ENCODE measurements at places on chromosomes 1 and 21.

- DNase-seq, result no peak
Observed at GRCh38 chr1:14810595-14811361, 212.3 kb downstream of the KAZN start.

DNA sequence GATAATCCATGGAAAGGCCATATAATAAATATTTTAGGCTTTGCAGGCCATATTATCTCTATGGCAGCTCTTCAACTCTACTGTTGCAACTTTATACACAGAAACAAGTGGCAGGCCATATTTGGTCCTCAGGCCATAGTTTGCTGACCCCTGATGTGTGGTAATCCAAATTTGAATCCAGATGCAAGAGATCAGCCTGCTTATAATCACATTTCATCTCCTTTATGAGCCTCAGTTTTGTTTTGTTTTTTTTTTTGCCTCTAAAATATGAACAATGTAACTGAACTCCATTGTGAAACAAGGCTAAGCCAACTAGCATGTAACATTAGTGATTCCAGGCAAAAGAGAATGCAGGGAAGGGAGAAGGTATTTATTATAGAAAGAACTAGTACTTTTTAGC is 81.6 kb downstream of the PRKAA2 start:
- no peak for DNase-seq

DNA sequence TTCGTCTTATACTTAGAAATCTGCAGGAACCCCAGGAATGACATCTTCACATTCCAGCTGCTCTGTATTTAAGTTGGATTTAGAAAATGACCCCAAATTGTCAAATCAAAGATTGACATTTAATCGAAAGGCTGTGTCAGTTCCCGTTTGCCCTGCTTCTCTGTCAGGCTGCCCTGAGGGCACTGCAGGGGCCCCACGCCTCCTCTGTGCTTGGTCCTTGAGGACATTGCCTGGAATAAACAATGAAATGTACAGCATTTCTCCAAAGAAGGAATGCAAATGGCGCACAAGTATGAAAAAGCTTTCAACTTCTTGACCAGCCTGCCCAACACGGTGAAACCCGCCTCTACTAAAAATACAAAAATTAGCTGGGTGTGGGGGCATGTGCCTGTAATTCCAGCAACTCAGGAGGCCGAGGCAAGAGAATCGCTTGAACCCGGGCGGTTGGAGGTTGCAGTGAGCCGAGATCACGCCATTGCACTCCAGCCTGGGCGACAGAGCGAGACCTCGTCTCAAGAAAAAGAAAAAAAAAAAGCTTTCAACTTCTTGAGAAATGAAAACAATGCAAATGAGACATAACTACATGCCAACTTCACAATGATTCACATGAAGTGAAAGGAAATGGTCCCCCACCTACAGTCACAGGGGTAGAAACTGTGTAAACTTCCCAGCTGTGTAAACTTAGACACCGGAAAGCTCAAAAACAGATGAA is 3.0 kb downstream of the TMPRSS3 start:
- DNase-seq, result no peak

DNA sequence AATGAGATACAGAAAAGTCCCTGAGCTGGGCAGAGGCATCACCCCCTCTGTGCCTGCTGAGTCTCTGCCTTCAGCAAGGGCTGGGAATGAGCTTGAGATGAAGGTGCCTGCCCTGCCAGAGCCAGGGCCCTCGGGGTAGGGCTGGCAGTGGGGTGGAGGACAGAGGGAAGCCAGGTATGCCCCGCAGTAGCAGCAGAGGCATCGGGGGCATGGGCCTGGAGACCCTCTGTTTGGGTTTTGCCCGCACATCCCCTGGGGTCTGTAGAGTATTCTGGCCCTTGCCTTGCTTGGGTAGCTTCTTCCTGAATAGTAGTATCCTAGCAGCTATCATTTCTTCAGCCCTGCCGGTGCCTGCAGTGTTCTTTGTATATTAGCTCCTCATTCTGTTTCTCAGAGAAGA is 33.0 kb downstream of the QSOX1 start:
- DNase-seq, result no peak

DNA sequence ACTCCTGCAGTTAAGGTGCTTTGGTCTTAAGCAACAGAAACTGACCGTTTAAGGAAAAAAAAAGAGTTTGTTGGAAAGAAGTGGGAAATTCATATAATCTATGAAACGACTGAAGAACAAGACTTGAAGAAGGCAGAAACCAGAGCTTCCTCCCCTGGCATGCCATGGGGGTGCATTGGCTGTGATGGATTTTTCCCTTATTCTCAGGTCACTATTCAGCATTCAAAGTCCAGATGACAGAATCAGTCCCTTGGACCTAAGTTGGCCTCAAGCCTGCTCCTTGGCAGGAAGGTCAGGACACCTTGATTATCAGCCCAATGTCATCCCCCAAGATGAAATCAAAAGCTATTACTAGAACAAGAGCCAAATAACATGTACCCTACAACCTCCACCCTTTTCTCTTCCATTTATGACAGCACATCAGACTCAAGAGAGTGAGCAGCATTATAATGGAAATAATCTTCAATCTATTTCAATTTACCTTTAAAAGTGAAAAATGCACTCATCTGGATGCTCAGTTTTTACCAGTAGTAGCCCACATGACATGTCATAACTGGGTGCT is 15.8 kb upstream of the TMEM9 start:
- no peak for DNase-seq

GRCh38 chr1:150551784-150552127 is 2.5 kb downstream of the ADAMTSL4 start:
- DNase-seq, result no peak

GRCh38 chr1:205262731-205263171 is 35.0 kb downstream of the TMCC2 start:
- DNase-seq, result no peak

DNA sequence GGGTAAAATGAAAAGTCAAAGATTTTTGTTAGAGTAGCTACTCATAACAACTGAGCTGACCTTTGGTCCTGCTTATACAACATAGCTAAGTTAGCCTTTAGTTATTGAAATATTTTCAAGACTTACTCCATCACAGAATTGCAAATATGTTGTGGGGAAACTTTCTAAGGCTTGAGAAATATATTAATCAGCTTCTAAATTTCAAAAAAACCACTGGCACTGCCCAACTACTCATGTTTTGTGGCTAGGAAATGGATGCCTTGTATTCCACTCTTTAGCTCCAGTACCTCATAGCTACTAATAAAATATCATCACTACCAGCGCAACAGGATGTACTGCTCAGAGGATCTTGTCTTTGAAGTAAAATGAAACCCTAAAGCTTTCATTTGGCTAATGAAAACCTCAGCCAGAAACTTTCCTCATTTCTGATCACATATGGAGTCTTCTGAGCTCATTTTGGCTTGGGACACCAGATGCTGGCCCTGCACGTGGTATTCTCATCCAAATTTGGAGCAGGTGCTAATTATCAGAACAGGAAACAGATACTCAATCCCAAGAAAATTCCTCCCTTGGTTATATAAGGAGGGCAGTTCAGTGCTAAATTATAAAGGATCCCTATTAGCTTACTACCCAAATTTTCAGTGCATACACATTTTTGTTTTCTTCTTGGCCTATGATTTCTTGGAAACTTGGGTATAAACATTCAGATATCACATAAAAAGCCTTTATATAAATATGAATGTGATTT is 690.7 kb downstream of the ADGRL2 start:
- DNase-seq, result no peak

DNA sequence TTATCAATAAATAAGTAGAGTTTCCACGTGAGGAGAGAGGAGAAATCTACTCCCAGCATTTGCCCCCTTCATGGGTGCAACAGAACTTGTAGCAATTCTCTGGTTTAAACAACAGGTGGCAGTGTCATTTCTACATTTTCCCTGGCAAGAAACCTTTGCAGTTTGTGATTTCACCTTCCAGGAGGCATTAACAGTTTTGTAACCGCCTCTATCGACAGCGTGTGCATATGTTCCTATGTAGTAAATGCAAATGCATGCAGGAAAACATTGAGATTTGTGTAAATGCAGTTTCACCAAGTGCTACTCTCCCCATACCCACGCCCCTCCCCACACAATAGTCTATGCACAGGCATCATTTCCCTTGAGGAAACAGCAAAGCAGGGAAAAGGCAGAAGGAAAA is 494.7 kb downstream of the SMYD3 start:
- peak; percentile 47 for DNase-seq

DNA sequence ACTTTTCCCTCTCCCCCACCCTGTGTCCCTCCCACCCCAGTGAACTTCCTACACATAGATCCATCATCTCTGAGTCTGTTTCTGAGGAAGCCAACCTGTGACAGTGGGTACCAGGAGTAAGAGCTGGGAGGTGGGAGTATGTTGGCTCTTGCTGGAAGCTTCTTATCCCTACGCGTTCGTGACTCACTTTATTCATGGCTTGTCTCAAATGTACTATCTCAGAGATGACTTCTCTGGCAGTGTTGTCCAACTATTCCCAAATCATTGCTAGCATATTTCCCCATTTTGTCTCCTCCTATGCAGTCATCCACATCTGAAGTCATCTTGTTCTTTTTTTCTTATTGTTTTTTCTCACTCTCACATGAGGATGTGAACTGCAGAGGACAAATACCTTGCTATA is 88.0 kb downstream of the HIVEP3 start:
- DNase-seq, result no peak

DNA sequence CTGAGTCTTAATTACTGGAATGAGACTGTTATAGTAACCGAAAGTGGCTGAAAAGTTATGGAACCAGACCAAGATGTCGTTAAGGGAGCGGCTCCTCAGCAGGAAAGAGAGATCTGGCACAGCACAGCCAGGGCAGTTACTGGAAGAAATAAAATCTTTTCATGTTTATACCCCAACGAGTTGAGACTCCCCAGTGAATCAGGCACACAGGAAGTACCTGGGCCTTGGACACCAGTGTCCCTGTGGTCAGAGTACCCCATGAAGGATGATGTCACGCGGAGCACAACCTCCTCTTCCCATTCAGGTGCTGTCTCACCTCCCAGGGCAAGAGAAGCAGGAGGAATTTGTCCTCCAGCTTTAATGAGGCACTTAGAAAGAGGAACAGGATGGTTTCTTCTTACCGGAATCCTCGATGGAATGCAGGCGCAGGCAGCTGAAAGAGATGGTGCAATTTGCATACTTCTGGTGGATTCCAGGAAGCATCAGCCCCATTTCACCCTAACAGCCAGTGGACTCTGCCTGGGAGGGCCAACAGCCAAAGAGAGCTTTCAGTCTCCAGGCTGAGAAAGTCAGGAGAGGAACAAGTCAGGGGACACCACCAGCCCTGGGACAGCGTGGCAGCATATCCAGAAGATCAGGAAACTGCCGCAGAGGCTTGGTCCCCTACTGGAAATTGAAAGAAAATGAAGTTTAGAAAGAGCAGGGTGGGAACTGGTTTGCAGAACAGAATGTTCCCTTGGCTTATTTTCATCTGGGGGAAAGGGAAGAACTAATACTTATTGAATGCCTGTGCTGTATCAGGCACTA is 35.9 kb upstream of the CTTNBP2NL start:
- DNase-seq, result no peak

GRCh38 chr1:226892524-226892875 is 22.1 kb downstream of the PSEN2 start:
- DNase-seq, result no peak

DNA sequence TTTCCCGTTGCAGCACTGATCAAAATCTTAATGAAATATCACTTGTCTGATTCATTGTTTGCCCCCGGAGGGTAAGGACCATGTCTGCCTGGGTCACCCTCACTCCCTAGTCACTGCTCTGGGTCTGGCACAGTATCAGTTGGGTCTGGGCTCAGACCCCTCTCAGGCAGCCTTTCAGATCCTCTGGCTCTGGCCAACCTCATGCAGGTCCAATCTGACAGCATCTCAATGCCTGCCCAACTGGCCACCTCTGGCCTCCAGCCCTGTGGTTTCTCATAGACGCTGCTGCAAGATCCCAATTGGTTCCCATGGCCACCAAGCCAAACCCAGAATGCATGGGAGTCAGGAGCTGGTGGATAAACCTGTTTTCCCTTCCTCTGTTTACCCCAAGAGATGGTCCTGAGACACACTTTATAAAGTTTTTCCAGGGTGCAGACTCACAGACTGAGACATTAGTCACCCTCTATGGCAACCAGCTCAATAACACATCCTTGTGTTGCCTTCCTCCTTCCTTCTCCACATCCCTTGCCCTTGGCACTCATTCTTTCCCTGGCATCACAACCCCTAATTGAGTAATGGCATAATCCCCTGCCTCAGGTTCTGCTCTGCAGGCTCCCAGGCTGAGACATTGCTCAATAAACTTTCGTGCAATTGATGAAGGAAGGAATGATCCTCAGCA is 199.2 kb downstream of the GRIK3 start:
- no peak for DNase-seq

- DNase-seq, result no peak
Observed at GRCh38 chr1:83509301-83509781, 489.6 kb downstream of the TTLL7 start.

GRCh38 chr21:29312981-29313380 is 14.3 kb downstream of the BACH1 start:
- DNase-seq, result no peak

GRCh38 chr1:178275553-178275952 is 181.6 kb downstream of the RASAL2 start:
- DNase-seq, result no peak

- no peak for DNase-seq
Observed at GRCh38 chr21:34722684-34723300, 54.0 kb downstream of the CLIC6 start.

GRCh38 chr1:240341365-240342250 is 249.9 kb downstream of the FMN2 start:
- no peak for DNase-seq

GRCh38 chr1:40281853-40282252 is 23.8 kb downstream of the ZMPSTE24 start:
- DNase-seq, result peak; percentile 74

DNA sequence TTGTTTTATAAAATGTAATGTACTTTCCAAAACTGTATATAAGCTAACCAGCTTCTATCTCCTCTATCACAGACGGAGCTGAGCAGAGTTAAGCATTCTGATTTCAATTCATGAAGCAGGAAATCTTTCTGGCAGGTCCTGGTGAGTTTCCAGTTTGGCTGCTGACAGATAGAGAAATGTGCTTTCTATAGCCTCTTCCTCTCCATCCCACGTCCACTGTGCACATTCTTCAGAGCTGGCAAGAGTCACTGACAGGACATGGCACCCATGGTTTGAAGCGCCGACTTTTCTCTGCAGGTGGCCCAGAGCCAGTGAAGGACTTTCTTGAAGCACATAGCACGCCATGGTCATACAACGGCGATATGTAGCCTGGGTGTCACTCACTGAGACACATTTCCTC is 52.3 kb upstream of the POU2F1 start:
- no peak for DNase-seq

DNA sequence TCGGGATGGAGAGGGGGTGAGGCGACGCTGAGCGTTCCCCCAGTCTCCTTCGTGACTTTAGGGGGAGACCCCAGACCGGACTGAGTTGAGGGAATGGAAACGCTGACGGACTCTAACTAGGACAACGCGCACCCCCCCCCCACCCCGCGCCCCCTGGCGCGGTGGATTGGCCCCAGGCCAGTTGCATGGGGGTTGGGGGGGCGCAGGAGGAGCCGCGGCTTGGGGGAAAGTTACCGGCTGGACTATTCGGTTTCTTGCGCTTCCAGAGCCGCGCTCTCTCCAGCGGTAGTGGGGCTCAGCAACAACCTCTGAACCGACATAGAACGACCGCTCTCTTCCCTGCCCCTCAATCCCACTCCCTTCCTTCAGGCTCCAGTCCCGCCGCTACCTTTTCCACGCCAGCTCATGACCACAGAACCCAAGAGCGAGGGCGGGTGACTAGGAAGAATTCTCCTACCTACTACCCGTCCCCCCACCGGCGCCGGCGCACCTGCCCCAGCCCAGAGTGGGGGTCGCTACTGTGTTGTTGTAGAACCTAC is 694 bp downstream of the ZBTB7B start:
- no peak for DNase-seq

Data from NCI-H774 (cell line).